ENCODE measurements at places on chromosomes 5 and 9.
A peak's percentile ranks its signal among the peaks of the same experiment; 100 is the strongest.

DNA sequence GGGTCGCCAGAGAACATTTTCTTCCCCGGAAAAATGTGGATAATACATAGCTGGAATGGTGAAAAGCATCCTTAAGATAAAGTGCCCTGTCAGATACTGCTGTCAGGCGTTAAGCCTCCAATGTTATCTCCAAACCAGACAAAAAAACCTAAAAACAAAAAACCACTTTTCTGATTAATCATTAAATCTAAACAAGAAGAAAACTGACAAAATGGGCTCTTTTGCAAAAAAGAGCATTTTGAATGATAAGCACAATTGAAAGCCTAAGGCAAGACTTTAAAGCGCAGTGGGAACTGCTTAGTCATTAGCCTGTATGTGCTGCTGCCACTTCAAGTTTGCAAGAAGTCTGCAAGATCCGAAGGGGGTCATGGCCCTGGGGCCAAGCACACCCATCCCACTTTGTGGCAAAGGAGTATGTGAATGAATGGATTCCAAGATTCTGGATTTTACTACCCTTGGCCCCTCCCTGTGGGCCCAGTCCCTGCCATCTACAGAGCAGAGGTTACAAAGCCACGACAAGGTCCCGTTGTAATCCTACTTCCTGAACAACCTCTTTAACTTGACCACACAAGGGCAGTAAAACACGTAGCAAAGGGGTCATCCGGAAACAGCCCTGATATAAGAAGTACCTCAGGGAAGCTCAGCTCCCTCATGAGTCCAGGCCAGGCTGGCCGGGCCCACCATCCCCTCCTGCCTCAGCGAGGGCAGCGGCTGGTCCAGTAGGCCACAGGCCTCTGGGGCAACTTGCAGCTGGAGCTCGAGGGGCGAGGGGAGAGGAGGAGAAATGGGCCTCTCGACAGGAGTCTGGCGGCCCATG is 29.7 kb downstream of the SHB start:
- DNase-seq: peak; percentile 91

- no peak for DNase-seq
Observed at GRCh38 chr9:77502568-77502967, 145.6 kb downstream of the GNA14 start.

DNA sequence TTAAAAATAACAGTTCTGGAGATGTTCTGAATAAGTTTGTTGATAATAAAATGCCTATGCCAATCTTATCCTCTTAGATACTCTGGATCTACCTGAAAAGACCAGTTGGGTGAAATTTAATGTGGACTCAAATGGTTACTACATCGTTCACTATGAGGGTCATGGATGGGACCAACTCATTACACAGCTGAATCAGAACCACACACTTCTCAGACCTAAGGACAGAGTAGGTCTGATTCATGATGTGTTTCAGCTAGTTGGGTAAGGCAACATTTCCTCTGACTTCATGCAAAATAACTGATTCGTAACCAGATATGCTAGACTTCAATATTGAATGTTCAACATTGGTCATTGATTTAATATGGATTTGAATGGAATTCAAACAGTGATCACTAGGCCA is 27.0 kb downstream of the ERAP2 start:
- no peak for DNase-seq

DNA sequence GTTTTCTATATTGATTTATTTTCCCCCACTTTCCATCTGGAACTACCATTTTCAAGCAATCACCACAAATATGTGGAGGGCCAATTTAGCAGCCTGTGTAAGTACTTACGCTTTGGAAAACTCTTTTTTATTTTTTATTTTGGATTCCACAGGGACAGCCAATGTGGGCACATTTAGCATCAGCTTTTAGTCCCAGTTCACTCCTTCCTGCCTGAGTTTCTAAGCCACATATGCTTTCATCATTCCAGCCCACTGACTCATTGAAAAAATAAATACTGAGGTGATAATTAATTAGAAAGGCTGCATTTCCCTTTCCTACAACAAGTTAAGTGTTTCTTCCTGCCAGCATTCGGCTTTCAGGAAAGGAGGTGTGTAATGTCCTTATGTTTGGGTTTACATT is 76.8 kb downstream of the TMEM167A start:
- DNase-seq: peak; percentile 13

- no peak for DNase-seq
Observed at GRCh38 chr5:58275516-58275915, 184.4 kb downstream of the PLK2 start.

GRCh38 chr5:989961-990530 is 18.6 kb upstream of the NKD2 start:
- no peak for DNase-seq

- no peak for DNase-seq
Observed at GRCh38 chr5:35335752-35336151, 105.5 kb upstream of the PRLR start.

DNA sequence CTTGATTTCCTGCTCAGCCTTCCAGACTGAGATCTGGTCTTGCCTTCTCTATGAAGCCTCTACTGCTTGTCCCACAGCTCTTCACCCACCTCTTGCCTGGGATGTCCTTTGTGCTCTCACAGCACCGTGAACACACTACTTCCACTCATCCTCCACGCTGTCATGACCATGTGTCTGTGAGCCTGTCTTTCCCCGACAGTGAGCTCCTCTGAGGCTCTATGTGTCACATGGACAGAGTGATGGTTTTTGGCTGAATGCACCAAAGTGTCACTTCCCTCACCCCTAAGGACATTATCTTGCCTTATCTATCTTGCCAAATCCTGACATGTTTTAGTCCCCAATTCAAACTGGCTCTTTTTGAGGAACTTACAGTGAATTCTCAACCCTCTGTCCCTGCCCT is 11.3 kb downstream of the PHYKPL start:
- DNase-seq: no peak

GRCh38 chr5:168364151-168364661 is 72.8 kb downstream of the WWC1 start:
- peak; percentile 83 for DNase-seq

GRCh38 chr5:115379622-115380344 is 83.3 kb upstream of the CCDC112 start:
- no peak for DNase-seq

- no peak for DNase-seq
Observed at GRCh38 chr5:142913728-142914338, 143.7 kb downstream of the ARHGAP26 start.

GRCh38 chr5:139075066-139076050 is 122.8 kb downstream of the SIL1 start:
- peak; percentile 28 for DNase-seq

GRCh38 chr5:69242215-69242927 is 7.7 kb downstream of the CDK7 start:
- peak; percentile 22 for DNase-seq

GRCh38 chr9:80797831-80798688 is 891.3 kb downstream of the TLE1 start:
- DNase-seq: no peak

- DNase-seq: no peak
Observed at GRCh38 chr9:135661816-135662560, 1.1 kb upstream of the LCN9 start.

DNA sequence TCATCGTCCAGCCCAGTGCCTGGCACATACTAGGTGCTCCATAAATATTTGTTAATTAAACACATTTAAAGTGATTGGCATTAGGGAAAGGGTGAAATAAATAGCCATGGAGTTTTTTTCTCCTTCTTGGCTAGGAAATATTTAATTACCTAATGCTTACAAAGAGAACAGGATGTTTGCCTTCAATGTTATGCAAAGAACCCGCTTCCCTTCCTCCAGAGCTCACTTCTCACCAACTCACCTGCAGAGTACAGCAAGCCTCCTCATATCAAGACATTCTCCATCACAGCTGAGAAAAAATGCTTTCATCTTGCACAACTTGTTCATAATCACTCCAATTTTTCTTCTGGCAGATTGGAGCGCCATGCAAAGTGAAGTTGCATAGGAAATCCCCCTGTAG is 161.7 kb upstream of the STK32A start:
- no peak for DNase-seq

- DNase-seq: no peak
Observed at GRCh38 chr9:32128546-32128945, 255.9 kb upstream of the ACO1 start.

- peak; percentile 66 for DNase-seq
Observed at GRCh38 chr5:151315998-151316597, 12.5 kb upstream of the SLC36A3 start.

DNA sequence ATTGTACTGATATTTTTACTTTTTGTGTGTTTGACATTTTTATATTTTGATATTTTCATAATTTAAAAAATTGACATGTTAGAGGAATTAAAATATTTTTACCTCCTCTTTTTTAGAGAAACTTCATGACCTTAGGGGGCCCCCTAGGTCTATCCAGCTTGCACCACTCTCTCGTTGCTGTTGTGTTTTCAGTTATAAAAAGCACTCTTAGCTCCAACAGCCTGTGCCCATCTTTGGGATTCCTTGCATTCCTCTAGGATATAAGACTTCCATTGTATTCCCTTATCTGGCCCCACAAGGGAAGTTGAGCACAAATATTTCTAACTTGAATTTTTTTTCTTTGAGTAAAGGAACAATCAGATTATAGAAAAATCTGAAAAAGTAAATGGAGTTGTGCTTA is 245.3 kb downstream of the SH3GL2 start:
- DNase-seq: peak; percentile 13

- DNase-seq: no peak
Observed at GRCh38 chr5:169647566-169647965, 10.5 kb downstream of the DOCK2 start.

GRCh38 chr5:81181576-81182316 is 51.4 kb upstream of the CKMT2 start:
- DNase-seq: no peak

DNA sequence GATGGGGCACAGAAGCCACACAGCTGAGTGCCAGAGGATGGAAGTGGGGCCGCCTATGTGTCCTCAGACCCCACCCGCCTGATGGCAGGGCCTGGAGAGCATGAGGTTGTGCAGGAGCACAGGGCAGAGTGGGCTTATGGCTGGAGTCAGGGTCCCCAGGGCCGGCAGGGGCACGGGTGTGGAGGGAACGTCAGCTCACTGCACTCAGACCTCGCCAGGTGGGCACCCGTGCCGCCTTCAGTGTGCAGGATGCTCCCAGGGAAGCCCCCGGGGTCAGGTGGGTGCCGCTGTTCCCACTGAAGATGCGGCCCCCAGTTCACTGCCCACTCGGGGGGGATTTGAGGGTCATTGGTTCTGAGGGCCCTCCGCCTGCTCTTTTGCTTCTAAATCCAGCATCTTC is 34.9 kb downstream of the EXOC3 start:
- no peak for DNase-seq

DNA sequence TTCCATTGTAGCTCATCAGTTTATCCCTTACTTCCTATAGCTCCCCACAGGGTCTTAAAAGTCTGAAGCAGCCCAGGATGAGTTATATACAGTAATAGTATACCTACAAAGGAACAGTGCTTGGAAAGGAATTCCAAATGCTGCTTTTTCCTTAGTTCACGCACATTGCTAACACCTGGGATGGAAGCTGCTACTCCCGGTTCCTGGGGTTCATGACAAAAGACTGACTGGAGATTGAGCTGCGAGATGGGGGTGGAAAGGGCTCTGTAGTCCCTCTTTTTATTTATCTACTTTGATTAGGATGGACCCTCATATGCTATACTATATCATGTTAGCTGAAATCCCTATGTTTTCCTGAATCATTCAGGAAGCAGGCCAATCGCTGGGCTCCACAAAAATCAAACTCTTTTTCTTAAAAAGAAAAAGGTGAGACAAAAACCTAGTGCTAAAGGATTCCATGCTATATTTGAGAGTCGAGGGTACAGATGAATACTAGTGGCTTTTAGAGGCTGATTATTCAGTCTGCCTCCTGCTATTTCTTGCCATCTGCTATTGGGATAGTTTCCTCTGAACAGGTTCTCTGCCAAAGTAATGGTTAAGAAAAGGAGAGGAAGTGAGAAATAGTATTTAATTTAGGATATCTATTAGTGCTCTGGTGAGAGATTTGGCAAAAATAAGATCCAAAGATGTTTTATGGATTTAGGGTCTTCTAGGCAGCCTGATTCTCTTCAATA is 81.2 kb downstream of the MRPS27 start:
- no peak for DNase-seq

GRCh38 chr9:123640792-123641222 is 284.8 kb downstream of the CRB2 start:
- DNase-seq: no peak

- no peak for DNase-seq
Observed at GRCh38 chr9:113630386-113631136, 167.0 kb downstream of the RGS3 start.

DNA sequence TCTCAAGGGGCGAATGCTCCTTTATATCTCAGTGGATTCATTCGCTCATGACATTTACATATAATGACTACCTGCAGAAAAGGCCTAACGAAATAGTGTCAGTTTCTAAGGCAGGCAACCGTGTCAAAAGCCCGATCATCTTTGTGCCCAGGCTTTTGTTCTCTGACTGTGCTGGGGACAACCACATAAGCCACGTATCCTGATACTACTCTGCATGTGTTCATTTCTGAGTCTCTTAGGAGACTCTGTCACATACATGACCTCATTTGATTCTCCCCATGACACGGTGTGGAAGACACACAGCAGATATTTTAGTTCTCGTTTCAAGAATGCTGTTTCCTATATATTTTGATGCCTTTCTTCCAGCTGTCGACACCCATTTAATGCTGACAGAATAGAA is 598.5 kb downstream of the BNC2 start:
- no peak for DNase-seq

DNA sequence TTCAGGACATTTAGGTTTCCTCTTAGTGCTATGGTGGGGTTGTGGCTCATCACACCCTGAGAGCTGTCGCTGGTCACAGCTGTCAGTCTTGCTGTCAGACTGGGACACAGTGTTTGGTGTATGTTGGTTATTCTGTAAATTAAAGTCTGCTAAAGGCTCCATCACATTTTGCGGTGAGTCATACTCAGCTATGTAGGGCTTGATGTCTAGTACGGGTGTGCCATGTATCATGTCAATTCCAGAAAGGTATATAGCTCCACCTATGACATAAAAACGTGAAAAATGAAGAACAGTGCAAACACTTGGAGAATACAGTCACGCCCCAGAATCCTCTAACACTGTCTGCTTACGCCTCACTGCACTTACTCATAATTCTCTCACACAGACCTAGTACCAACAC is 11.9 kb downstream of the TRMO start:
- DNase-seq: no peak

DNA sequence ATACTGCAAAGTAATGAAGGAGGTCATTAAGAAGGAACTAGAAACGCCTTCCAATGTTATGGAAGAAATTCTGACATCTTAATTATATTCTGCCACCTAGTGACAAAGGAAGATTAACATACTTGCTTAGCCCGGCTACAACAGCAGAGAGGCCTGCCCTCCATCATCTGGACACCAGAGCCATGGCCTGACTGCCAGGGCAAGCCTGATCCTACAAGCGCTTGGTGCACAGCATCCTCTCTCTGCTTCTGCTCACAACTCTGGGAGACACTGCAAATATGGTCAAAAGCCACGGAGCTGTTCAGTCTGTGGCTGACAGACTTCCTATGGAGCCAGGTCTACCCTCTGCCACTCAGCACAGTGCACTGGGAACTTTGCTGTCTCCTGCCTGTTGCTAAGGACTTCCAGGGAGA is 87.3 kb upstream of the SLC44A1 start:
- peak; percentile 85 for DNase-seq

GRCh38 chr9:124527781-124528180 is 20.6 kb upstream of the NR5A1 start:
- peak; percentile 68 for DNase-seq

Measured in EH (cell line).